ENCODE measurements at places on chromosomes 11 and 22.
A peak's percentile ranks its signal among the peaks of the same experiment; 100 is the strongest.

- DNase-seq: peak; percentile 49
These were observed 104.0 kb downstream of the CACNA1I start for GRCh38 chr22:39674536-39674935.

GRCh38 chr11:86816251-86816726, 15.9 kb downstream of the PRSS23 start:
- DNase-seq: peak; percentile 72

DNA sequence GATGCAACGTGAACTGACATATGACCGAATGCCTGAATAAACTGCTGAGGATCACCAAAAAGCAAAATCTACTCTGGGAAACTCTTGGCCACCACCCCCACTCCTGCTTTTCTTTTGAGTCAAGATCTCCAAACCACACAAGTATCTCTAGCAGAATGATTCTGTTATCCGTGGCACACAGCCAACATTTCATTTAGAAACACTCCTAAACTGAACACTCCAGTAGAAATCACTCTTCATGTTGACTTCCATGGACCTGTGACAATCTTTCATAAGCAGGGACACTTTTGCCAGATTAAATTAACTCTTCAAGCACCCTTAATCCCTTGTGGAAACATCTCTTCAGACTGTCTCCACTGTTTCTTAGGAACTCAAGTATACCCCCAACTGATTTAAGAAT, 44.4 kb downstream of the VSIG10L2 start:
- peak; percentile 80 for DNase-seq

- peak; percentile 47 for DNase-seq
These were observed 171.8 kb downstream of the ETS1 start for GRCh38 chr11:128415539-128415938.

- no peak for DNase-seq
These were observed 6.7 kb downstream of the GNAZ start for GRCh38 chr22:23076896-23077572.

GRCh38 chr22:31846161-31847115, 92.6 kb downstream of the DEPDC5 start:
- peak; percentile 6 for DNase-seq

GRCh38 chr11:121420398-121420797, 31.7 kb upstream of the SORL1 start:
- DNase-seq: no peak

DNA sequence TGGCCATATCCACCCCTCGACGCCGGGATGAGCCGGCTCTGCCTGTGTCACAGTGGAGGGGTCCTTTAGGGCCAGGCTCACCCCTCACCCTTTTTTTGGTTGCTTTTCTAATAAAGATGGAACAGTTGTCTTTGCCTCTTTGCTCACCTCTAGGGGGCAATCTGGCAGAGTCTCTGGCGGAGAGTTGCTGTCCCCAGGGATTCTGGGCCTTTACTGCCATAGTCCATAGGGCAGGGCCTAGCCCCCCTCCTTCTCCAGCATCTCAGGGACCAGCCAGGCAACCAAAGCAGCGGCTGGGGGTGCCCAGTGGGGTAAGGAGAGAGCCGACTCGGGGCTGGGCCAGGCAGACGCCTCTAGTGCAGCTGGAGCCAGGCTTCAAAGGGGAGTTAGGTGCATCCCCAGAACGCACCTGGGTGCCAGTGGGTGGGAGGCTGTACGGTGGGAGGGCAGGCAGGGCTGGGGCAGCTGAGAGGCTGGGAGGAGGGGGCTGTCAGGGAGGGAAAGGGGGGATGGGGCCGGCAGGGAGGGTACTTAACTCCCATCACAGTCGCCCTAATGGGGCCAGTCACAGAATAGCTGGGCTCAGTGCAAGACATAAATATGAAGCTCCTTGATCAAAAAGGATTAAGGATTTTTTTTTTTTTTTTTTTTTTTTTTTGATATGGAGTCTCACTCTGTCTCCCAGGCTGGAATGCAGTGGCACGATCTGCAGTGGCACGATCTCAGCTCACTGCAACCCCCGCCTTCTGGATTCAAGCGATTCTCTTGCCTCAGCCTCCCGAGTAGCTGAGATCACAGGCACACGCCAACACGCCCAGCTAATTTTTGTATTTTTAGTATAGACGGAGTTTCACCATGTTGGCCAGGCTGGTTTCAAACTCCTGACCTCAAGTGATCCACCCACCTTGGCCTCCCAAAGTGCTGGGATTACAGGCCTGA, 2.5 kb upstream of the SUSD2 start:
- DNase-seq: no peak

DNA sequence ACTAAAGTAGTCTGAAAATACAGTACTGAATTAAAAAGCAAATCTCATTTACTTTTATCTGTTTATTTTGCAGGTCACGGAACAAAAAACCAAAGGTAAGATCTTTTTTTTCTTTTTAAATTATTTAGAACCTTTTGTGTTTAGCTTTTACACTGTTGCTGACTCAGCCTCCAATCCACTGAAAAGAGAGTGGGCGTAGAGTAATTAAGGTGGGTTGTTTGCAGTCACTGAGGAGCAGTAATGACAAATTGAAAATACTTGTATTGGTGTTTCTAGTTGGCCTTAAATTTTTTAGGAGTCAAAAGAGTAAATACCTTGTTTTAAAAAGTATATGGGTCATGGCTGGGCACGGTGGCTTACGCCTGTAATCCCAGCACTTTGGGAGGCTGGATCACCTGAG, 73.4 kb downstream of the TNRC6B start:
- DNase-seq: no peak

GRCh38 chr22:32846780-32847491, 45.4 kb downstream of the TIMP3 start:
- no peak for DNase-seq

DNA sequence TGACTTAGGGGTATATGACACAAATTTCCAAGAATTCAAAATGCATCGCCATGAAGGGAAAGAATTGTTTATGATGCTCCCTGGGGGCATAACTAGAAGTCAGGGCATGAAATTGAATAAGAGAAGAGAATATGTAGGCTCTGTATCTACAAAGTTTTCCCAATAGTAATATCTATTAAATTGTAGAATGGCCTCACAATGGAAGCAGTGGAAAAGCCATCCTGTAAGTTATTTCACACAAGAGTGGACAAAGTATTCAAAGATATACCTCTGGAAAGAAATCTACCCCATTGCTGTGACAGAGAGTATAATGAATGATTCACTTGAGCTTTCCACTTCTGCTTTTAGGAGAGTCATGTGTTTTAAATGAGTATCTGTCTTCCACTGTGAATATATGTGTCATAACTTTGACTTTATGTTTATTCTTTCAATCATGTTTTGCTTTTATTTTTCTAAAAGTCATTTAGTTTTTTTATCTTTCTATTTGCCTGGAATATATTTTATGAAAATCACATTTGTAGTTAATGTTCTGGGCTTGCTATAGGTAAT, 65.7 kb upstream of the DDI1 start:
- DNase-seq: no peak

DNA sequence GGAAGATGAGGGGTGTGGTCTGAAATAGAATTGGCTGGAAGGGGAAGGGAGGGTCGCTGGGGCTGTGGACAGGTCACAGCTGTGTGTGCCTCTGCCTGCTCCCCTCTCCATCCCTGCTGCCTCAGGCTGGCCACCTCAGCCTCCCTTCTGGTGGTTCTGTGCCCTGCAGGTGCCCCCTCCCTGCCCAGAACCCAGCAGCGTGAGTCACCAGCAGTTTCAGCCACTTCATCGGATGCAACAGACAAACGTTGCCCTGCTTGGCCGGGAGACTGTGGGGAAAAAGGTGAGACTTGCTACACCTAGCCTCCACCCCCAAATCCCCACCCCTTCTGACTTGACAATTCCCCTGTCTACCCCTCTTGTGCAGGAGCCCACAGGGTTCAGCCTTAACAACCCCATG, 21.8 kb upstream of the LRRC10B start:
- DNase-seq: no peak

GRCh38 chr11:70032470-70032795, 45.7 kb upstream of the ANO1 start:
- DNase-seq: no peak

GRCh38 chr11:100397401-100397800, 289.7 kb upstream of the ARHGAP42 start:
- no peak for DNase-seq
